Keratinocyte (primary cell): ENCODE measurements at places on chromosomes 2 and 18.

- no peak for DNase-seq
Observed at GRCh38 chr18:40692871-40693270, 1262.2 kb upstream of the PIK3C3 start.

- no peak for DNase-seq
Observed at GRCh38 chr18:8943900-8944870, 158.3 kb upstream of the NDUFV2 start.

- DNase-seq, result no peak
Observed at GRCh38 chr2:121349721-121350401, 64.9 kb upstream of the TFCP2L1 start.

- DNase-seq, result no peak
Observed at GRCh38 chr2:120044336-120044735, 31.5 kb downstream of the EPB41L5 start.

- DNase-seq, result no peak
Observed at GRCh38 chr2:45074713-45075112, 65.5 kb upstream of the SIX2 start.

GRCh38 chr2:104825124-104825865, 28.6 kb upstream of the POU3F3 start:
- no peak for DNase-seq

- DNase-seq, result no peak
Observed at GRCh38 chr2:208334230-208334629, 68.2 kb downstream of the PIKFYVE start.

- no peak for DNase-seq
Observed at GRCh38 chr18:38933322-38933721, 1367.7 kb upstream of the CELF4 start.

DNA sequence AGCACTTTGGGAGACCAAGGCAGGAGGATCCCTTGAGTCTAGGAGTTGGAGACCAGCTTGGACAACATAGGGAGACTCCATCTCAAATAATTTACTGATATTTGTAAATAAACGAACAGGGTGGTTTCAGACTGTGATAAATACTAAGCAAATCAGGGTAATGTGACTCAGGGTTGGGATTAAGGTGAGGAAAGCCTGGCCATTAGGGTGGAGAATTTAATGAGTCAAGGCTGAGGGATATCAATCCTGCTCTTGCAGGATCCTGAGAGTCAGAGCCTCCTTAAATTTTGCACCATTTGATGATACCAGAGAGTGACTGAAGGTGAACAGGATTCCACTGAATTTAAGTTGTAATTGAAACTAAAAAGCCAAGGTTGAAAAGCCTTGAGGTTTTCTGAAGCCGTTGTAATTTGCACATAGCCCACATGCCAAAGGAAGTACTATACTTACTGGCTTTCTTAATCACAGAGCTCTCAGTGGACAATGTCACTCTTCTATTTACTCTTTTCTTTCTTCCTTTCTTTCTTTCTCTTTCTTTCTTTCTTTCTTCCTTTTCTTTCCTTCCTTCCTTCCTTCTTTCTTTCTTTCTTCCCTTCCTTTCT, 28.6 kb upstream of the AP1S3 start:
- no peak for DNase-seq

GRCh38 chr2:176081837-176082524, 1.8 kb downstream of the EVX2 start:
- DNase-seq, result no peak

- DNase-seq, result no peak
Observed at GRCh38 chr2:65710779-65711295, 278.4 kb upstream of the SPRED2 start.

- no peak for DNase-seq
Observed at GRCh38 chr2:239136762-239137161, 264.1 kb downstream of the HDAC4 start.

DNA sequence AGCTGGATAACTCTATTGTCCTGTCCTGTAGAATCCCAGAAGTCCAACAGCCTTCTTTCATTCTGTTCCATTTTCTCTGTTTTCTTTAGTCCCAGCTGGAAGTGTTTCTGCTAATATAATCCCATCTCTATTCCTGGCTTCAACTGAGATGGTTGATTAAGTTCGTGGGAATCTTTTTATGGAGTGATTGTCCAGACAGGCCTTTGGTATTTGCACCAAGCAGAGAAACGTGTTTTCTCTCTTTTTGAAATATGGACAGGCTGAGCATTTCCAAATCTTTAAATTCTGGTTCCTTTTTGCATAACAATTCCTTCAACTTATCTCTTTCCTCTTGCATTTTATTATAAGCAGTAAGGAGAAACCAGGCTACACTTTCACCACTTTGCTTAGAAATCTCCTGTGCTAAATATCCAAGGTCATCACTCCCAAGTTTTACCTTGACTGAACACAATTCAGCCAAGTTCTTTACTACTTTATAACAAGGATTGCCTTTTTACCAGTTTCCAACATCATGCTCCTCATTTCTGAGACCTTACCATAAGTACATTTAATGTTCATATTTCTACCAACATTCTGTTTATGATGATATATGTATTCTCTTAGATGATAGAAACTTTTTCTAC, 108.8 kb downstream of the ZFP36L2 start:
- no peak for DNase-seq

- no peak for DNase-seq
Observed at GRCh38 chr2:162925595-162925994, 87.0 kb upstream of the KCNH7 start.

DNA sequence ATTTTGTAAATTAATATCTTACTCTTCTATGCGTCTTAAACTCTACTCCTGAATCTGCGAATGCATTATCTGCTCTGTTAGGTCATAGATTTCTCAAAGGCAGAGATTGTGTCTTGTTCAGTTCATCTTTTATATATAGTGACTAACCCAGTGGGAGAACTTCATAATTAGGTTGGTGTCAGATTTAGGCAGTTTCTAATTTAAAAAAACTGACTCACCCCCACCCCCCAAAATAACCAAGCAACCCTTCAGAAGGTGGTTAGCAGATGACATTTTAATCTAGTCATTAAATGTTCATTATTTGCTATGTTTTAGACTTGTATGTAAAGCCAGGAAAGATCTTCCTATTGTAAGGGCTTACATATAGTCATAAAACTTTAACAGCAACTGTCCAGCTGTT, 10.4 kb downstream of the SERPINB12 start:
- DNase-seq, result no peak

DNA sequence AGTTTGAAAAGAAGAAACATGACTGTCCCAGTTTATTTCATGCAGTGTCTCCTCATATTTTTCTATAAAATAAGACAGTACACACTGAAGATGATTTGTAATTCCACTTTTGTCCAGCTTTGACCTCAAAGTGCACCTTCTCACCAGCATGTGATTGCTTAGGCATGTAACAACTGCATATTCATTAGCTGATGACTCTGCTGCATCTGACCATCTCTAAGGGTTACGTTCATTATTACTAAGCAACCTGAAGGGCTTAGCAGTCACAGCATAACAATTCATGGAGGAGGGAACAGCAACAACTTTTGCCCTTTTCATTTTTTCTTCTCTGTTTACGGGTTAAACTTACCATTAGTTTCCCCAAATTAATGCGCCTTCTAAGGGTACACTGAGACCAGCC, 330.6 kb upstream of the PIK3C3 start:
- DNase-seq, result no peak

DNA sequence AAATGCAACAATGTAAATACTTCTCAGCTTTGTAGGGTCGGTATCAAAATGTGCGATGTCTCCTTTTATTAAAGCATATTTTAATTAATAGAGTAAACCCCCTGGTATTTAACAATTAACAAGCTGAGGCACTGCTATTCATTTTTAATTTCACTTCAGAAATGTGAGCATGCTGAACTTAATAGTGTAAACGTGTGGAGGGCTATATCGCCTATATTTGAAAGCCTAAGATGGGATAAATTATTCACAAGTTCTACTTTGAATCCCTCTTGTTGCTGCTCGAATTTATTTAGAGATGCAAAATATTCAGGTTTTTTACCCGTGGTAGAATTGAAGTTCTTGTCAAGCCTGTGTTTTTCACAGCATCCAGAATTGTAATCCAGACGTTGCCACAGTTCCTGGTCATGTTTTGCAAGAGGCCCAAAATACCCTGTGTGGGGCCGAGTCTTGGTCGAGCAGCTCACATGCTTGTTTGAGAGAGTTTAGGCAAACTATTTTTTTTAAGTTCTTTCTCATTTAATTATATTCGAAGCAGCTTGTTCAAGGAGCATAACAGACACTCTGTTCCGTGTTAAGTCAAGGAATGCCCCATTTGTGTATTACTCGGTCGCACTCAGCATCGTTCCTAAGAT, 2.5 kb downstream of the SALL3 start:
- DNase-seq, result no peak

DNA sequence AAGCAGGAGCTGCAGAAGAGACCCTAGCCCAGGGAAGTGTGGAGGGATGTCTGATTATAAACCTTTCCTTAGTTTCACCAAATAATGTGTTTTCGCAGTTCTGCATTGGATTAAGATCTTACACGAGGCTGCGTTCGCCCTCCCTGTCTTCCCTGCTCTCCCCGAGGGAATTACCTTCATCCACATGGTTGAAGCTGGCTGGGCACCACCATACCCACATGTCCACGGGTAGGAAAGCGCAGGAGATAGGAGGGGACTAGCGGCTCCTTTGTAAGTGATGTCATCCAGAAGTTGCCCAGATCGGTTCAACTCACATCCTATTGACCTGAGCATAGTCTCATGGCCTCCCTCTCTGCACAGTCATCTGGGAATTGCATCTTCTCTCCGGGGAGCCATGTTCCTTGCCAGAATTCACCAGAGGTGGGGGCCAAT, 1.1 kb downstream of the TTL start:
- no peak for DNase-seq
